ENCODE measurements at places on chromosomes 4 and X.
A peak's percentile ranks its signal among the peaks of the same experiment; 100 is the strongest.

DNA sequence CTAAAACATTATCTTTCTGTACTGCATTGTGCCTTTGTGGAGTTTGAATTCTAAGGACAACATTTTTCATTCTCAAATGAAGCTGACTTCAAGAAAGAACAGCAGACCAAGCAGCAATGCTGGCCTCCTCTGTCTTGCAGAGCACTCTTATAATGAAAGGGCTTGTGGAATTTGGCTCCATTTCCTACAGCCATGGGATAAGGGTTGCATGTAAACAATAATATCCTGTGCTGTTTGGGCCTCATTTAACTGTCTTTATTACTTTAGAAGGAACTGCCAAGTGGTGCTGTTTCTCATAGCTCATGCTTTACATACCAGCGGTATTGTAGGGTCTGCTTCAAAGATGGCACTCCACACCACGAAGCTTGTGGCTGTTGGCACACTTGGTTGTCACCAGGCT is 111.4 kb upstream of the EOLA2 start:
- no peak overlapping the region for H3K4me3 ChIP-seq
- no peak overlapping the region for H3K27ac ChIP-seq
- no peaks in the 10 kb centered on the region for H3K4me1 ChIP-seq
- peaks cover 8% of the 10 kb centered on the region for H3K36me3 ChIP-seq
- DNase-seq = no peak

DNA sequence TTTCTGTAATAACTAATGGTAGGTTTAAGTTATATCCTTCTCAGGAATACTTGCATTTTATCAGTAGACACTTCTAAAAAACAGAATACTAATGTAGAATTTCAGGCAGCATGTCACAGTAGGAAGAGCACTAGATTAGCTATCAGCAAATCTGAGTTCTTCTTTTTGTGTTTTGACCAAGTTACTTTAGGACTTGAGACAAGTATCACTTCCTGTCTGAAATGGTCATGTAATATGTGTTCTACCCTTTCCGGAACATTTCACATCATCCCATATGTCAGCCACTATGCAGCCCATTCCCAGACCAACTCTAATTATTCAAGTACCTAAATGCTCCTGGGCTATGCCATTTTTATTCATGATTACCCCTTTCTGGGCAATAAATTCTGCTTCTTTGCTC is 401.8 kb upstream of the RPS6KA3 start:
- H3K4me1 ChIP-seq = no peaks in the 10 kb centered on the region
- H3K36me3 ChIP-seq = no peaks in the 10 kb centered on the region
- no peak overlapping the region for H3K4me3 ChIP-seq
- peaks cover 1% of the 10 kb centered on the region for H3K27me3 ChIP-seq
- no peak for DNase-seq
- H3K27ac ChIP-seq = no peak overlapping the region

GRCh38 chr4:159303435-159303834 is 200.6 kb downstream of the RAPGEF2 start:
- no peaks in the 10 kb centered on the region for H3K27me3 ChIP-seq
- no peak overlapping the region for H3K4me3 ChIP-seq
- no peak for DNase-seq

DNA sequence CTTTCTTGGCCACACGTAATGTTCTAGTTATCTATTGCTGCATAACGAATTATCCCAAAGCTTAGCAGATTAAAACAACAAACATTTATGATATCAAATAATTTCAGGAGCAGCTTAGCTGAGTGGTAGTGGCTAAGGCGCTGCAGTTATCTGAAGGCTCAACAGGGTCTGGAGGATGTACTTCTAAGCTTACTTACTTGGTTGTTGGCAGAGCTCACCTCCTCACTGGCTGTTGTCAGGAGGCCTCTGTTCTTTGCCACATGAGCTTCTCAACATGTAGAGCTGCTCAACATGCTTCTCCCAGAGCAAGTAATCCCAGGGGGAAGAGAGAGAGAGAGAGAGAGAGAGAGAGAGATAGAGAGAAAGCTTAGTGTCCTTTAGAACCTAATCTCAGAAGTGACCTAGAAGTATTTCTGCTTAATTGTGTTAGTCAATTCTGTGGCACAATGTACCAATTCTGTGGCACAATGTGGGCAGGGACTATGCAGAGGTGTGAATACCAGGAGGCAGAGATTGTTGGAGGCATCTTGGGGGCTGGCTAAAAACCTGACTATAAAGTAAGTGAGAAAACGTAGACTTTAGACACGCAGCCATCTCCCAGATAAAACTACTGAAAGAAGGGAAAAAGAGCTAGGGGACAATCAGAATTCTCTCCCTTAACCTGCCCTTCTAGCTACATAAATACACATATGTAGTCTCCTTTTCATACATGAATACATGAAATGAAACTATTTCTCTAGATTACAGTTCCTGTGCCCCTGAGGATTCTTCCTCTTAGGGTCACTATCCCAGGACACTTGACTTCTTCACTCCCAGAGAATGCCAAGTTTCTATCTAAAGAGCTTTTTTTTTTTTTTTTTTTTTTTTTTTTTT is 40.2 kb downstream of the HOPX start:
- H3K36me3 ChIP-seq = no peaks in the 10 kb centered on the region
- H3K27me3 ChIP-seq = no peaks in the 10 kb centered on the region
- no peak for DNase-seq

- H3K4me1 ChIP-seq = no peaks in the 10 kb centered on the region
- no peaks in the 10 kb centered on the region for H3K36me3 ChIP-seq
- H3K27ac ChIP-seq = no peak overlapping the region
- H3K27me3 ChIP-seq = peaks cover 21% of the 10 kb centered on the region
- DNase-seq = no peak
Measured at GRCh38 chr4:81227968-81228367, 12.9 kb upstream of the PRKG2 start.

DNA sequence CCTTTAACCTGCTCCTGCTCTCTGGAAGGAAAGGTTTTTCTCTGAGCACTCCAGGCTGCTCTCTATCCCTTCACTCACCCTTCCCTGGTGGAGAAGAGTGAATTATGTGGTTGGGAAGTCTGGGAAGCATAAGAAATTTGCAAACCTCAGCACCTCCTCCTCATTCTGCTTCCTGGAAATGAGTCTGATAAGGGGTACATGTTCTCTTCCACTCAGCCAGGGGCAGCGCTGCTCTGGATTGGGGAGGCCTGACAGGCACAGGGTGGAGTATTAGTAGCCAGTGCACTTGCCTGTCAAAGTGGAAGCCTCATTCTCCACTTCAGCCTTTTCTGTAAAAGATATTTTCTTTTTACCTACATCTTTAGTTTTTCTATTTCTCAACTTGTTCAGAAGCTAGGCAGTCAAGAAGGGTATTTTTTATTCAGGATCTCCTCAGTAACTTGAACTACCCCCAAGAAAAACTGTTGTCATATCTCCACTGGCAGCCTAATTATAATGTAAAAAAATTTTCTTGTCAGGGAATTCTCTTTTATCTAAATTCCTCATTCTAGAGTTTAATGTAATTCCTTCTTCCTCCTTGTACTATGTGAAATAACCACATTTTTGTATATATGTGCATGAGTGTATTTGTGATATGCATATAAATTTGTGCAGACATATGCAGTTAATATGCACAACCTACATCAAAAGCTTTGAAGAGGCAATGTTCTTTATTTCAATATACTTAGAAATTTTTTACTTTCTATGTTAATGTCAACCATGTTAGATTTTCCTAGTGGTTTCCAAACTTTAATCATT is 15.3 kb downstream of the ADAMTS3 start:
- no peak overlapping the region for H3K4me3 ChIP-seq
- H3K36me3 ChIP-seq = no peaks in the 10 kb centered on the region
- DNase-seq = no peak
- peaks cover 8% of the 10 kb centered on the region for H3K27me3 ChIP-seq
- no peak overlapping the region for H3K27ac ChIP-seq

DNA sequence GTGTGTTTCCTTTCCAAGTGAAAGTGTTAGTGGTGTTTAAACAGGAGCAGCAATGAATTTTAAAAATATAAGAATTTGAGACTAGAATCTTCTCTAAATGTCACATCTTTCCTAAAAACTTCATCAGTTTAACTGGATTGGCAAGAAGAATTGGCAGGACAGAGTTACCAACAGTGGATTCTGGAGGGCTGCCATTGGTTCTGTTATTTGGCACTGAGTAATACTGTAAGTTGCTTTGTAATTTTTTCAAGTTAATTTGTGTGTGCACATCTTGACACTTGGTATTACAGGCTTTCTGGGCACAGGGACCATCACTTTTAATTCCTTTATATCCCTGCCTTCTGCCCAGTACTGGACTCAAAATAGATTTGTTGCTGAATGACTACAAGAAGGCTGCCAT is 4.5 kb upstream of the GPRIN3 start:
- H3K36me3 ChIP-seq = no peaks in the 10 kb centered on the region
- peaks cover 6% of the 10 kb centered on the region for H3K27me3 ChIP-seq
- H3K4me1 ChIP-seq = peaks cover 18% of the 10 kb centered on the region

DNA sequence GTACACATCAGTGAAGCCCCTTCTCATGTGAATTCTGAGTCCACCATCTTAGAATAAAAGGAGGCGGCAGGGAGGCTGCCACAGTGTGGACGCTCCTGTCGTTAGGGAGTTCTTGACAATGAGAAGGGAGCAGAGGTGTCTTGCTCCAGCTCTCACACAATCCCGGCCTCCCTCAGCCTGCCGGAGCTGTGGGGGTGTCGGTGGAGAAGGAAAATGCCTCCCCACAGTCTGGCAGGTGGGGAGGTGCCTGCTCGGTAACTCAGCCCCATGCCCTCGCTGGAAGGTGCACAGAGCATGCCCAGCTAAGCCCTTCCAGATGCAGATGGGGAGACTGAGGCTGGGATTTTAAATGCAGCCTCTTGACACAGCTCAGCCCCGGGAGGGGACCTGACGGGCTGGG is 20.0 kb upstream of the SH3TC1 start:
- H3K4me3 ChIP-seq = no peak overlapping the region
- DNase-seq = no peak
- H3K27ac ChIP-seq = no peak overlapping the region
- H3K4me1 ChIP-seq = peaks cover 4% of the 10 kb centered on the region

GRCh38 chr4:73844806-73845205 is 8.3 kb upstream of the PF4V1 start:
- H3K27me3 ChIP-seq = peaks cover 21% of the 10 kb centered on the region
- DNase-seq = no peak
- H3K27ac ChIP-seq = no peak overlapping the region
- no peaks in the 10 kb centered on the region for H3K36me3 ChIP-seq
- H3K4me3 ChIP-seq = no peak overlapping the region

- no peaks in the 10 kb centered on the region for H3K27me3 ChIP-seq
- H3K36me3 ChIP-seq = no peaks in the 10 kb centered on the region
- no peak for DNase-seq
- no peak overlapping the region for H3K27ac ChIP-seq
- no peak overlapping the region for H3K4me3 ChIP-seq
- no peaks in the 10 kb centered on the region for H3K4me1 ChIP-seq
Measured at GRCh38 chrX:87626996-87627395, 109.4 kb downstream of the KLHL4 start.

- DNase-seq = no peak
- H3K4me1 ChIP-seq = peaks cover 3% of the 10 kb centered on the region
- H3K4me3 ChIP-seq = no peak overlapping the region
- H3K36me3 ChIP-seq = no peaks in the 10 kb centered on the region
- H3K27ac ChIP-seq = no peak overlapping the region
Measured at GRCh38 chrX:68934421-68934820, 105.6 kb downstream of the EFNB1 start.

- H3K27me3 ChIP-seq = no peaks in the 10 kb centered on the region
- no peak overlapping the region for H3K27ac ChIP-seq
- H3K4me1 ChIP-seq = no peaks in the 10 kb centered on the region
- no peaks in the 10 kb centered on the region for H3K36me3 ChIP-seq
- DNase-seq = no peak
Measured at GRCh38 chr4:62408454-62408853, 1208.3 kb downstream of the ADGRL3 start.

GRCh38 chrX:67784712-67785111 is 240.9 kb downstream of the AR start:
- H3K36me3 ChIP-seq = no peaks in the 10 kb centered on the region
- H3K4me3 ChIP-seq = no peak overlapping the region
- no peaks in the 10 kb centered on the region for H3K4me1 ChIP-seq
- no peak for DNase-seq

- no peak overlapping the region for H3K27ac ChIP-seq
- peaks cover 5% of the 10 kb centered on the region for H3K4me1 ChIP-seq
- H3K27me3 ChIP-seq = peaks cover 16% of the 10 kb centered on the region
- H3K4me3 ChIP-seq = no peak overlapping the region
- DNase-seq = no peak
Measured at GRCh38 chrX:2894885-2895292, 34.2 kb downstream of the ARSD start.

DNA sequence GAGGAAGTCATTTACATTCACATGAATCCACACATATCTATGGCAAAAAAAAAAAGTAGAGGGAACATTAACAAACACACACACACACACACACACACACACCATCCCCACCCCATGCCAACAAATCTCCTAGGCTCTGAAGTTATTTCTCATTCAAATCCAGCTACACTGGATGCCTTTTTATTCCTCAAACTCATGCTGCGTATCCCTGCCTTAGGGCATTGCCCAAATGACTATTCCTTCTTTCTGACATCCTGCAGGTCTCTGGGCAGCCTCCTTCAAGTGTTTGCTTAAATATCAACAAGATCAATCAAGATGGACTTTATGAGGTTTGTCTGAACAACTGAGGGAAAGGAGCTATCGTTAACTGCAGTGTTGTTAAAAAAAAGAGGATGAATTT is 106.5 kb upstream of the FAM9A start:
- H3K36me3 ChIP-seq = no peaks in the 10 kb centered on the region
- H3K4me1 ChIP-seq = no peaks in the 10 kb centered on the region
- H3K27ac ChIP-seq = no peak overlapping the region
- DNase-seq = no peak
- H3K4me3 ChIP-seq = no peak overlapping the region
- peaks cover 31% of the 10 kb centered on the region for H3K27me3 ChIP-seq

DNA sequence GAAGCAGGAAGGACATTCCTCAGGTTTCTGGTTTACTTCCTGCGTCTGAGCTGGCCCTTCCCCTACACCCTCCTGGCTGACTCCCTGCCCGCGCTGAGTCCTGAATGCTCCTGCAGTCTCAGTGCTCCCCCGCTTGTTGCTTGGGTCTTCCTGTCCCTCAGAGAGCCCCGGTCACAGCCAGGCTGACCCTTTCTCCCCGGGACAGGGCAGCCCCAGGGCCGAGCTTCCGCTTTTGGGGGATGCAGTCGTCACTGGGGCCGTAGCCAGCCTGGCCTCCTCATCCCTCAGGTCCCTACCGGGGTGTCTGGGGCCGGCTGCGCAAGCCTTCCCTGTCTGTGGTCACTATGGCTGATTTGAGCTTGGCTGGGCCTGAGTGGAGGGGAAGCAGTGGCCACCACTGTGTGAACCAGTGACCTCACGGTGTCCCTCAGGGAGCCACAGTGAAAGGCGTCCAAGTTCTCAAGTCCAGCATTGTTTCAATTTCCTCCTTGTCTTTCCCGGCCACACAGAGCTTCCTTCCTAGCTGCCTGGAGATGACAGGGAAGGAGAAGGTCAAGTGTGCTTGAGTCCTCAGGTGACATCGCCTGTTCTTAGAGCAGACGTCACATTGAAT is 34.1 kb upstream of the ASMTL start:
- peak overlapping the region; percentile 4 for H3K4me3 ChIP-seq
- H3K27me3 ChIP-seq = no peaks in the 10 kb centered on the region
- peak overlapping the region; percentile 52 for H3K27ac ChIP-seq
- DNase-seq = no peak

- H3K36me3 ChIP-seq = no peaks in the 10 kb centered on the region
- no peaks in the 10 kb centered on the region for H3K27me3 ChIP-seq
- no peaks in the 10 kb centered on the region for H3K4me1 ChIP-seq
- H3K4me3 ChIP-seq = no peak overlapping the region
- no peak overlapping the region for H3K27ac ChIP-seq
Measured at GRCh38 chr4:142480244-142480643, 365.9 kb downstream of the INPP4B start.
